ENCODE measurements at places on chromosomes 4 and X.

DNA sequence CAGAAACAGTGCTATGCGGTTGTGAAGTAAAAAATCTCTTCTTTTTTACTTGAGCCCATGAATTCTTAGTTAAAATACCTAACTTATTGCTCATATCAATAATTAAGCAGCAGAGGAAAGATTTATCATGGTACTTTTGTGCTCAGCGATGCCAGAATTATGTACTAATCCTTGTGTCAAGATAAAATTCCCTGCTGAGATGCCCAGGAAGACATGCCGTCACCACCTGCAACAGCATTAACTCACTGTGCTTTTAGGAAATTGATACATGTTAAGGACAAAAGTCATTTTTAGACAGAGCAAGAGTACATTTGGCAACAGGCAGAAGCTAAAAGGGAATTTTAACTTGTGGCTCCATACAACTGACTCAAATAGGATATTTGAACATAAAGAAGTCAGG lies 138.9 kb downstream of the NPNT start:
- DNase-seq: no peak

- DNase-seq: no peak
Observed at GRCh38 chr4:107068116-107068515, 32.0 kb upstream of the DKK2 start.

DNA sequence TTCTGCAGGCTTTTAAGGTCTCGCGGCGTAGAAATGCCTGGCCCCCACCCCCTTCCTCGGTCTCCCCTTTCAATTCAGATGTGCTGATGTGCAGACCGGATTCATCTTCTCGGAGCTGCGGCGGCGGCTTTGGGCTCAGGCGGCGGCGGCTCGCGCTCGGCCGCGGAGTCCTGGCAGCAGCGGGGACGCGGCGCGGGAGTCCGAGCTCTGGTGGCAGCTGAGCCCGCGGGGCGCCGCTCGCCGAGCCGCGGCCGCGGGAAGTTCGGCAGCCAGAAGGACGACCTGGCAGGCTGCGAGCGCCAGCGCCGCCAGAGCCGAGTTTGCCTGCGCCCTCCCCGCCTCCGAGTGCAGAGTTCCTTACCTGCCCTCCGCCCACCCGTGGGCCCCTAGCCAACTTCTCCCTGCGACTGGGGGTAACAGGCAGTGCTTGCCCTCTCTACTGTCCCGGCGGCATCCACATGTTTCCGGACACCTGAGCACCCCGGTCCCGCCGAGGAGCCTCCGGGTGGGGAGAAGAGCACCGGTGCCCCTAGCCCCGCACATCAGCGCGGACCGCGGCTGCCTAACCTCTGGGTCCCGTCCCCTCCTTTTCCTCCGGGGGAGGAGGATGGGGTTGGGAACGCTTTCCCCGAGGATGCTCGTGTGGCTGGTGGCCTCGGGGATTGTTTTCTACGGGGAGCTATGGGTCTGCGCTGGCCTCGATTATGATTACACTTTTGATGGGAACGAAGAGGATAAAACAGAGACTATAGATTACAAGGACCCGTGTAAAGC lies 448 bp downstream of the TLL1 start:
- no peak for DNase-seq

DNA sequence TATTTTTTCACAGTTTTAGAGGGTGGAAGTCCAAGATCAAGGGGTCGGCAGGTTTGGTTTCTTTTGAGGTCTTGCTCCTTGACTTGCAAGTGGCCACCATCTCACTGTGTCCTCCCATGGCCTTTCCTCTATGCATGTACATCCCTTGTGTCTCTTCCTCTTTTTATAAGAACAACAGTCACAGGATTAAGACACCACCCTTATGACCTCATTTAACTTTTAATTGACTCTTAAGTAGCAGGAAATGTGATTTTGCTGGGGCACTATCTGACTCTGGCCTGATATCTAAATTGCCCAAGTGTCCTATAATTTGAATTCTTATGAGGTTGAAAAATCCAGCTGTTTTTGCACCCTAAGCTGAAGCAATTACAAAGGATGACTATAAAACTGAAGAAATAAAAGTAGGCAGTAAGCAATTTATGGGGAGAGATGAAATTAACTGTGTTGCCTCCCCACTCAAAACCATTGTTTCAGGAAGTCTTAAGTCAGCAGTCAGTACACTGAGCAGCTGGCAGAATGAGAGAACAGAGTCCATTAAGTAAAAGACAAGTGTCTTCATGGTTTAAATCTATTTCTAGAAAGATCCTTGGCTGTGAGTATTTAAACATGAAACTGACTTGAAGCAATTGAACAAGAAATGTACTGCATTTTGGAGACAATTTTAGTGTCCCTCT lies 601.3 kb downstream of the SPRY1 start:
- DNase-seq: no peak

- no peak for DNase-seq
Observed at GRCh38 chr4:25861280-25861950, 1.4 kb downstream of the SEL1L3 start.

DNA sequence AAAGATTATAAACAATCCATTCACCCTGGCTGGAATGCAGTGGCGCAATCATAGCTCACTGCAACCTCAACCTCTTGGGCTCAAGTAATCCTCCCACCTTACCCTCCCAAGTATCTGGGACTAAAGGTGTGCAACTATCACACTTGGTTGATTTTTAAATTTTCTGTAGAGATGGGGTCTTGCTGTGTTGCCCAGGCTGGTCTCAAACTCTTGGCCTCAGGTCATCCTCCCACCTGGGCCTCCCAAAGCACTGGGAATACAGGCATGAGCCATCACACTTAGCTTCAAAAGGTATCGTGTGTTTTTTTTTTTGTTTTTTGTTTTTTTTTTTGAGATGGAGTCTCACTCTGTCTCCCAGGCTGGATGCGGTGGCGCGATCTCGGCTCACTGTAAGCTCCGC lies 71.5 kb downstream of the FRYL start:
- DNase-seq: no peak

GRCh38 chr4:99028187-99028586 lies 32.7 kb downstream of the METAP1 start:
- DNase-seq: no peak

DNA sequence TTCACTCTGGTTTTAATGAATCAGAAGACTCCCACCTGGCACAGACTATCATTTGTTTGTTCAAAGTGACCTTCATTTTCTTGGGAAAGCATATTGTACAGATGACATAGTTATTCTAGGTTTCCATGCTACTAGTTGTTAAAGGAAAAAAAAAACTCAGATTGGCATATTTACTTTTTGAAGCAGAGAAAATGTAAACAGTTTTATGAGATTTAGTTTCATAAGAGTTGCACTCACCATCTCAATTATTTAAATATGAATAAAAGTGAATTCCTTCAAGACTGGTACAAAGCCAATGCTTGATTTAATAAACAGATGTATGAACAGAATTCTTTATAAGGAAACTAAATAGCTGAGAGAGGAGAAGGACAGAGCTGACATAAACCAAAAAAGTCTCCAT lies 280.3 kb upstream of the UGT8 start:
- no peak for DNase-seq

DNA sequence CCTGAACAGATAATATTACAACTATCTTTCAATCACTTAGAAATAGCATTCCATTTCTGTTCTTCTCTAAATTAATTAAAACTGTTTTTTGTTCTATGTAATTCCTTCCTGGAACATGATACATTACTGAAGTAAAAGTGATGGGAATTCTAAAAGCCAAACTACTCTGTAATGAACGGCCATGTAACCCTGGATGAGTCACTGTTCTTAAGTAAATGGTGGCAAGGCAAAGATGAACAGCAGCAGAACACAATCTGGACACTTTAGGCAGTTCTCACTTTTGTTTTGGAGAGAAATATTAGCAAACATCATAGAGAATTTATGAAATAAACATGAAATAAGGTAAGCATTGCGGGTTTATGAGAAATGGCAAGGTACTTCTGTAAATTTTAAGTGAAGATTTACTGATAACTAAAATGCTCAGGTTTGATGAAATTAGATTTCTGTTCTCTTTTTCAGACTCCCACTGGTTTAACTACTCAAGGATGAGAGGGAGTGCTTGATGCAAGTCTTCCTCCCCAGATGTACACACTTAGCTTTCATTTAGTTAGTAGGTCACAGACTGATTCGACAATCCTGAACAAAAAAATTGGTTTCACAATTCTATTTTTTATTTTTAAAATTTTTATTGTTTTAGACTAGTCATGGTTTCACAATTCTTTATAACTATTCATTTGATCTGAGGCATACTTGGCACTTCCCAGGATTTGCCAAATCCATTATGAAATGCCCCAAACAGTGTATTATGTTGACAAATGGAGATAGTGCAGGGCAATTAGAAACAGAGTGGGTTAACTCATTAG lies 964 bp upstream of the GPR82 start:
- DNase-seq: no peak

- no peak for DNase-seq
Observed at GRCh38 chr4:119731146-119731742, 102.6 kb upstream of the PDE5A start.

DNA sequence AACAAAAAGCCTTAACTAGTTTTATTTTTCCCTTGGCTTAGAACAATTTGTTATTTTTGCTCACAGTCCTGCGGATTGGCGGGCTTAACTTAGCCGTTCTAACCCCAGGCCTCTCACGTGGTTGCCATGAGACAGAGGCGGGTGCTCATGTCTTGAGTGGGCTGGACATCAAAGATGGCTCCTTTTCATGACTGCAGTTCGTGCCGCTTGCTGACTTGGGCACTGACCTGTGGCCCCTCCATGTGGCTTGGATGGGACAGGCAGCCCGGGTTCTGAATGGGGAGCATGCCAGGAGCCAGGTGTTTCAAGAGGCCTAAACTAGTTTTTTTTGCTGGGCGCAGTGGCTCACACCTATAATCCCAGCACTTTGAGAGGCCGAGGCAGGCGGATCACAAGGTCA lies 40.7 kb downstream of the CDS1 start:
- DNase-seq: no peak

DNA sequence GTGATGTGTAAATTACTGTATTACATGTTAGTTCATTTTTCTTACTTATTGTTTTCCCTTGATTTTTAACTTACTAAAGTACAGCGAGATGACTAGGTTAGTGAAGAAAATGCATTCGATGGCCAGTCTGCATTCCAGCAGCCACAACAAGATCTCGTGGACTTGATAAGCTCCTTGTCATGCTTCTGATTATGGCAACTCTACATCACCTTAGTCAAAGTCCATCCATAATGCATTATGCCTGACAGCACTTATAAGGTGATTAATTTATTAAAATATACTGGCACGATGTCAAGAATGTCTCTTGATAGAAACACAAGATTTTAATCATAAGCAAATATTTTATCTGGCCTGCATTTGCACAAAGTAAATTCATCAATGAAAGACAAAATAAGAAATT lies 109.9 kb upstream of the NAP1L5 start:
- no peak for DNase-seq

GRCh38 chr4:23232987-23233386 lies 540.2 kb downstream of the GBA3 start:
- no peak for DNase-seq

DNA sequence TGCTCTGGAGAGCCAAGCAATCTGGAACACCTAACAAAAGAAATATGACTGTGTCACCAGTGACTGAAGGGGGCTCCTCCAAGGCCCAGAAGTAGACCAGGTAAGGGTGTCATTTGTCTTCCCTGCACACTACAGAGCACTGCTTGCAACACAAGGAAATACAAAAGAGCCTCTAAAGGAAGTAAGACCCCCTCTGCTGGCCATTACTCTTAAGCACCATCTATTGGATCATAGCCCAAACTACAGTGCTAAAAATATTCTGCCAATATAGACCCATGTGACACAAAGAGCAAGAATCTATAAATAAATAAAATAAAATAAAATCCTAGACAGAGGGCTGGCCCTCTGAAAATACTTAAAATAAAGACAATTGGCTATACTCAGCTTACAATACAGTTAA lies 528.7 kb downstream of the TMA16 start:
- no peak for DNase-seq

DNA sequence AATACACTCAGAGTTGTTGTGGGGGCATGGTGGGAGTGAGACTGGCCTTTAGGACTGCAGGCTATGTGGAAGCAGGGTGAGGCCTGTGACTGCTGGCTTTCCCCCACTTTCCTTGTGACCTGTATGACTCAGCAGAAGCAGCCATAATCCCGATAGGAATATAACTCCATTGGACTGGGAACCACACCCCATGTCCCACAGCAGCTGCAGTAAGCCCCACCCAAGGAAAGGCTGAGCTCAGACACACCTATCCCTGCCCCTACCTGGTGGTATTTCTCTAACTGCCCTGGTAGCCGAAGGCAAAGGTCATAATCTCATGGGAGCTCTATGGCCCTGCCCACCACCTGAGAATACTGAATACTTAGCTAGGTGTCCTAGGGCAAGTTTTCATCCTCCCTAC lies 169.3 kb downstream of the GC start:
- DNase-seq: no peak

DNA sequence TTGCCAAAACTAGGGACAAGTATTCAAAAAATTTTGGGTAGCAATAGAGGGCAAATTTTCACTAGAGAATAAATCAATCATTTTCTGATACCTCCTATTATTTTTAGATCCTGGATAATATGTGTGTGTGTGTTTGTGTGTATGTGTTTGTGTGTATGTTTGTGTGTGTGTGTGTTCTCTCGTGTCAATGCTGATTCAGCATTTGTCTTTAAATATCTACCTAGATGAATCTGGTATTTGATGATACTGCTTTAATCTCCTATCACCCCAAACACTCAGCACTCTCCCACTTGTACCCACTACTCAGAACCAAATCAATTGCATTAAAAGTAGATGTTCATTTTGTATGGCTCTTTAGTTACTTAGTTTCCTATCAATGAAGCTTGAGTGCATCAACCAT lies 101.3 kb upstream of the NPFFR2 start:
- DNase-seq: no peak

DNA sequence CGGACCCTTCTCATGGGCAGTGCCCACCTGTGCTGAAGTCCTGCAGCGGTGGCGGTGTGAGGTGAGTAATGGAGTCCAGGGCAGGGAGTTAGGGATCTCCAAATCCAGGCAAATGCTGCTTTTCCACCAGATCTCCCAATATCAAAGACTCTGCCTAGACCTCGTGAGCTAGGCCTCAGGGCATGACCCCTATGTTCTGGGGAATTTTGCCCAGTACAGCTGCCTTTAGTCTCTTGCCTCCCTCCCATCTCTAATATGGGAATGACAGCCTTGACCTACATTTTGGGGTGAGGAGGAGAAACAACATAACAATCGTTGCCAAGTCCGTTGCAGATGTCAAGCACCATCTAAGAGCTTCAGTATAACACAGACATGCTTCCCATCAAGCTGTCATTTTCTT lies 7.3 kb downstream of the PAK3 start:
- DNase-seq: no peak

GRCh38 chr4:150078041-150078578 lies at the start of gene DCLK2:
DCLK2 (plus strand) TSS chr4:150078445; CDS start chr4:150079028, 583 bp downstream.
- DNase-seq: no peak

DNA sequence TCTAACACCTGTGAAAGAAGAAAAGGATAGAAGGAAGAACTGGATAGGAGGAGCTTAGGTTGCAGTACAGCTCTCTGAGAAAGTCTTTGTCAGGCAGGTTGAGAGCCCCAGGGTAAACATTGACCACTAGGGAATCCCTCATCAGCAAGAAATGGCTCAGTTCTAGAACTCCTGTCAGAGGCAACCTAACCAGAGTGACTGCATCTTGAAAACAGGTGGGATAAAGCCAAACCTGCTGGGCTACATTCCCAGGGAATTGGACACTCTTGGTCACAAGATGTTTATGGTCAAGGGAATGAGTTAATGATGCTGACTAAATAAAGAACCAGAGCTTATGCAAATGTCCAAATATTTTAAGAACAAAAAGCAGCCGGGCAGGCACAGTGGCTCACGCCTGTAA lies 108.3 kb upstream of the MED14 start:
- no peak for DNase-seq

GRCh38 chr4:28082686-28083390 lies 1222.2 kb downstream of the STIM2 start:
- no peak for DNase-seq
